PC-9 (cell line): ENCODE measurements at places on chromosomes 16 and 17. TPM values are rescaled to one million over a fixed set of nuclear protein-coding genes. Genes with fewer than 3 reads are reported as not detected.

DNA sequence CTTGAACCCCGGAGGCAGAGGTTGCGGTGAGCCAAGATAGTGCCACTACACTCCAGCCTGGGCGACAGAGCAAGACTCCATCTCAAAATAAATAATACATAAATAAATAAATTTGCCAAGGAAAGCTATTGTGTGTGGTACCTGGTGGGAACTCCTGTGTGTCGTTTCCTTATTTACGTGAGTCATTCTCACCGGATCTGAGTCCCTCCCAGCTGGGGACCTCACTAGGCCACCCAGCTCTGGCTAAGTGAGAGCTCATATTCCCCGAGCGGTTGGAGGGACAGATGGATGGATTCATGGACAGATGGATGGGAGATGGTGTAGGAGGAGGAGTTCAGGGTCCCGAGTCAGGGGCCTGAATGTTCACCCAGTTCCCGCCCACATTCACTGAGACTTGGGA lies 22.9 kb upstream of the C1QL1 start:
- no peak overlapping the region for H3K4me3 ChIP-seq
- H3K36me3 ChIP-seq: no peaks in the 10 kb centered on the region
- H3K4me1 ChIP-seq: peaks cover 8% of the 10 kb centered on the region; the same call in 1 of the 2 replicates
- no peak for DNase-seq
- peaks cover 10% of the 10 kb centered on the region; the same call in 1 of the 2 replicates for H3K27me3 ChIP-seq
- no peak overlapping the region for H3K27ac ChIP-seq

DNA sequence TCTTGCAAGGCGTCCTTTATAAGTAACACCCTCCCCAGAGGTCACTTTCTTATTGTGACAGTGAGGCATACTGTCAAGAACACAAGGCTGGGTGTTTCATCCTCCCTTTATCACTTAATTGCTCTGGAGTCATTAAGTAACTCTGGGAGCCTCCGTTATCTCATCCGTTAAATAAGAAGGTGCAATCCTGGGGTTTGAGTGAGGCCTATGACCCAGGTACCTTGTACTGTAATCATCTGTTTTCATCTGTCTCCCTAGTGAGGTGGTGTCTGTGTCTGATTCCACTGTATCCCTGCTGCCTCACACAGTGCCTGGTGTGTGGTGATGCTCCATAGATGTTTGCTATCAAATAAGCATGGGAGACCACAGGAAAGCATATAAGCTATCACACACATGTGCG lies 17.7 kb downstream of the TNS4 start:
- H3K4me1 ChIP-seq: peaks cover 79% of the 10 kb centered on the region
- H3K27me3 ChIP-seq: no peaks in the 10 kb centered on the region
- H3K27ac ChIP-seq: no peak overlapping the region
- DNase-seq: no peak
- H3K4me3 ChIP-seq: no peak overlapping the region
- 0 out of 2 replicates have a peak, but pooled peaks cover 4% of the 10 kb centered on the region for H3K36me3 ChIP-seq

- 0 out of 2 replicates have a peak, but pooled peaks cover 5% of the 10 kb centered on the region for H3K36me3 ChIP-seq
- no peaks in the 10 kb centered on the region for H3K27me3 ChIP-seq
- H3K27ac ChIP-seq: no peak overlapping the region
- peaks cover 35% of the 10 kb centered on the region for H3K4me1 ChIP-seq
Observed at GRCh38 chr16:57196753-57197152, 10.6 kb downstream of the RSPRY1 start.

DNA sequence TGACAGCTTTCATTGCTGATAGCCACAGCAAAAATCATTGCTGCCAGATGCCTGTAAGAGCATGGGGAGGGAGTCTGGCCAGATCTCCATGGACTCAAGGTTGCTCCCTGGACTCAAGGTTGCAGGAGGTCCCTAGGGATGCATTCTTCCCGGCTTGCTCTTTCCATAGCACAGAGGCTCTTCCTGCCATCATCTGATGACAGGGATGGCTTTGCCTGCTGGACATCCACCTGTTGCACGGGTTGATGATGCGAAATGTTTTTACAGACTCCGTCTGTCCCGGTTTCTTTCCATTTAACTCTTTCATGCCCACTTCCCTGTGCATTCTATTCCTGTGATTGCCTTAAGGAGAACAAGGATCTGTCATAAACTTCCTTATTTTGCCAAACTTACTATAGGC lies 115.6 kb upstream of the HSBP1 start:
- no peak overlapping the region for H3K4me3 ChIP-seq
- H3K27ac ChIP-seq: no peak overlapping the region
- DNase-seq: no peak
- H3K27me3 ChIP-seq: peaks cover 84% of the 10 kb centered on the region

KRTAP9-2 gene
- not detected in 2 replicates for total RNA-seq

EVI2B gene
- not detected in 2 replicates for total RNA-seq

SCN4A gene
- total RNA-seq: 1.4 and 1.7 TPM in 2 replicates
